ENCODE measurements at places on chromosomes 4 and X.

GRCh38 chr4:112531146-112531545, 15.2 kb upstream of the NEUROG2 start:
- H3K4me3 ChIP-seq: no peak overlapping the region
- no peak for DNase-seq
- no peaks in the 10 kb centered on the region for H3K4me1 ChIP-seq
- no peak overlapping the region for H3K27ac ChIP-seq
- H3K27me3 ChIP-seq: peaks cover 5% of the 10 kb centered on the region

DNA sequence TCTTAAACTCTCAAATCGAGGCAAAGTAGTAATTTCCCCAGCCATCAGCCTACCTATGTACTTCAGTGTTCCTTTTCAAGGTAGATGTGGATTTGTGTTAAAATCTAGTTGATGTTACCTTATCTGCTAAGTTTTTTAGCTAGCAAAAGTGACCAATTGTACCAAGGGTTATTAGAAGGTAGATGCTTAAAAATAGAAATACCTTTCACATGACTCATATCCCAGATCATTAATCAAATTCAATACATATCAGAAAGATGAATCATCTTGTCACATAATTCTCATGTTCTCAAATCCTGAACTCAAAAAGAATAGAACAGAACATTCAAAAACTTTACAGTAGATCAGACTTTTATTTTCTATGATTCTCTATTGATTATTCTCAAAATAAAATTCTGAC, 3.5 kb downstream of the ENAM start:
- DNase-seq: no peak
- no peak overlapping the region for H3K4me3 ChIP-seq
- no peaks in the 10 kb centered on the region for H3K27me3 ChIP-seq

- H3K36me3 ChIP-seq: no peaks in the 10 kb centered on the region
- H3K4me1 ChIP-seq: no peaks in the 10 kb centered on the region
- H3K27me3 ChIP-seq: no peaks in the 10 kb centered on the region
- H3K27ac ChIP-seq: no peak overlapping the region
Observed at GRCh38 chr4:75102787-75103085, 169.8 kb downstream of the PARM1 start.

DNA sequence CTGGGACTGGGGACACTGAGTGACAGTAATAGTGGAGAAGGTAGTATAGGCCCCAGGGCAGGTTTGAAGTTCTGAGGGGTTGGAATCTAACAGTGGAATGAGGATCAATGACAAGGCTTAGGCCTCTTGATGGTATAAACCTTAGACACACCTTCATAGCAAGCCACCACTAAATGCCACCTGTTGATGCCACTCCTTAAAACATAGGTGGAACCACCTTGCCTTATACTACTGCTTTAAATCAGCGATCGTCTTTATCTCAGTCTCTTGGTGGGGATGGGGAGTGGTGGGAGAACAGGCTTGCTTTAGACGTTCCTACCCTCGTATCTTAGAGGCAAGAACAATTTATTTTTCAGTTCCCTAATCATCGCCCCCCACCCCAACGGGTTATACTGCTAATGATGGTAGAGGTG, 1.2 kb downstream of the RAB33B start:
- H3K27ac ChIP-seq: no peak overlapping the region
- peaks cover 3% of the 10 kb centered on the region for H3K36me3 ChIP-seq
- no peak for DNase-seq

DNA sequence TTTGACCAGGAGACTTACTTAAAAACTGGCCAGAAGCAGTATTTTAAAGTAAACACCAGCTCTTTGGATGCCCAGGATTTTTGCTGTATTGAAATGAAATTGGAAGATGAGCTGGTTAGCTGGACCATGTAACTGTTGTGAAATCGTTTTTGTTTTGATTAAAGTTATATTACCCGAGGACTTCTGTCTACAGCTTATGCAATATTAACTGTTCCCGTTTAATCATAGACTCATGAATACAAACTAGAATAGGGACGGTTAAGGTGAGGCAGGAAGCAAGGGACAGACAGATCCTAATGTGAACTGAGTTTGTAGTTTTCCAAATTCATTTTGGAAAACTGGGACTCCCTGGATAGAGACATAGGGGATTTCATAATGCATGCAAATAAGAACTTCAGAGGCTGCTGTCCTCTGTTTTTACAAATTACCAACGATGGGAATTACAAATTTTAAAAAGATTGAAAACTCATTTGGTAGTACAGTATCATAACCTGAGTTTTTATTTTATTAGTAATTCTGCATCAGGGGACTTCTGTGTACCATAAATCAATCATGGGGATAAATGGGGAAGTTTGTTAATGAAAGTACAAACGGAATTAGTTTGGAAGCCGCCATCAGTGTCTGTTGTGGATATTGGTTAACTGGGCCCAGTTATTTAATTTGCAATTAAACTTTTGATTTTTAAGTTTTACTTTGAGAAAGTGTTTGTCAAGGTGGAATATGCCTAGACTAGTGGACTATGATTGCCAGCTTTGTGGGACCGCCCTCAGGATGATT, 304.4 kb downstream of the AFF2 start:
- no peak overlapping the region for H3K27ac ChIP-seq
- no peak overlapping the region for H3K4me3 ChIP-seq
- no peak for DNase-seq
- H3K36me3 ChIP-seq: no peaks in the 10 kb centered on the region
- no peaks in the 10 kb centered on the region for H3K4me1 ChIP-seq

GRCh38 chr4:145066063-145066501, 31.9 kb downstream of the ANAPC10 start:
- no peak overlapping the region for H3K27ac ChIP-seq
- no peaks in the 10 kb centered on the region for H3K27me3 ChIP-seq
- H3K4me1 ChIP-seq: no peaks in the 10 kb centered on the region
- no peak for DNase-seq
- no peaks in the 10 kb centered on the region for H3K36me3 ChIP-seq
- H3K4me3 ChIP-seq: no peak overlapping the region

DNA sequence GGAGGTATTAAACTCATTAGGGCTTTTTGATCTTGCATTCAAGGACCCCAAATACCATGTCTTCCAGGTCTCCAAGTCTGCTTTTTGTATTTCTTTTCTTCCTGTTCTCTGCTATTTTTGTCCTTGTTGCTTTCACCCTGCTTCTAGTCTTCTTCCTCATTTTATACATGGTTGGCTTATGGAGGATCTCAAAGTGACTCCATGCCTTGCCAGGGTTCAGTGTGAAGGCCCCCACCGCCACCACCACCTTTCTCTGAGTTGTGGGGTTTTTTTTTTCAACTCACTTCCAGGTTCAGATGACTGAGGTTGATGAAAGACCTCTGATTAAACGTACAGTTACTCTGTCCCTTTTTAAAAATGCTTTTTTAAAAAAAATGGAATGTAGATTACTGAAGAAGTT, 96.3 kb downstream of the MAML3 start:
- H3K4me1 ChIP-seq: no peaks in the 10 kb centered on the region
- H3K27ac ChIP-seq: no peak overlapping the region
- DNase-seq: no peak
- no peaks in the 10 kb centered on the region for H3K27me3 ChIP-seq

DNA sequence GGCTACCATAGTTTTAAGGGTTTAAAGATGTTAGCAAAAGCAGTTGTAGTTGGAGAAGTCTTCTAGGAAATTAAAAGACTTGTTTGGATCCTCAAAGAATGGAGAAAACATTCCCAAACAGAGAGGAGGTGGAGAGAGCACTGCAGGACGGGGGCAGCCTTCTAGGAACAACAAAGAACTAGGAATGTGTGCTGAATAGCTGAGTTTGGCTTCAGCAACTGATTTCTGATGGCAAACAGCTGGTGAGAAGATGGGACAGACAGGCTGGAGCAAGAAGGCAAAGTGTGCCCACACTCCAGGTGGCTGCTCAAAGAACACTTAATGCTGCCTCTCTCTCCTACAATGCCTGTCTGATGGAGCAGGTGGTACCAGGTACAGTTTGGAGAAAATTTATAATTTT, 1331.1 kb downstream of the ADGRL3 start:
- no peak overlapping the region for H3K27ac ChIP-seq
- no peak overlapping the region for H3K4me3 ChIP-seq
- no peak for DNase-seq
- no peaks in the 10 kb centered on the region for H3K36me3 ChIP-seq
- H3K27me3 ChIP-seq: no peaks in the 10 kb centered on the region

Data from CD4-positive, alpha-beta T cell (primary cell).